ENCODE measurements at places on chromosomes 11 and 22.

GRCh38 chr11:1310772-1311468 is 1.5 kb upstream of the TOLLIP start:
- DNase-seq, result no peak

- no peak for DNase-seq
Measured at GRCh38 chr11:22674470-22675439, 8.3 kb downstream of the GAS2 start.

GRCh38 chr11:66979336-66979980 is 4.4 kb downstream of the C11orf86 start:
- no peak for DNase-seq

DNA sequence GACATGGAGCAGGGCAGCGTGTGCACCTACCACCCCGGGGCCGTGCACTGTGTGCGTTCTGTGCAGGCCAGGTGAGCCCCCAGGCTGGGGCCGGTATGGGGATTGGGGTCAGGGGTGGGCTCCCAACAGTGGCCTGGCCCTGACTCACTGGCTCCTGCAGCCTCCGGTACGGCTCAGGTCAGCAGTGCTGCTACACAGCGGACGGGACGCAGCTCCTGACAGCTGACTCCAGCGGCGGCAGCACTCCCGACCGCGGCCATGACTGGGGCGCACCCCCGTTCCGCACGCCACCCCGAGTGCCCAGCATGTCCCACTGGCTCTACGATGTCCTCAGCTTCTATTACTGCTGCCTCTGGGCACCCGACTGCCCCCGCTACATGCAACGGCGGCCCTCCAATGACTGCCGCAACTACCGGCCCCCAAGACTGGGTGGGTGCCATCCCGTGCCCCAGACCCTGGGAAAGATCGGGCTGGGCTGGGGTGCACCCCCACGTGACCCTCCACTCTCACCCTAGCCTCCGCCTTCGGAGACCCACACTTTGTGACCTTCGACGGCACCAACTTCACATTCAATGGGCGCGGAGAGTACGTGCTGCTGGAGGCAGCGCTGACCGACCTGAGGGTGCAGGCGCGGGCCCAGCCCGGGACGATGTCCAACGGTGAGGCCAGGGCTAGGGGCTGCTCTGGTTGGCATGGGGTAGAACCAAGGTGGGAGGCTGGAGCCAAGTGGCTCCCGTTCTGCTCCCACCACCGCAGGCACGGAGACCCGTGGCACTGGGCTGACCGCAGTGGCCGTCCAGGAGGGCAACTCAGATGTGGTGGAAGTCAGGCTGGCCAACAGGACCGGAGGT is 4.4 kb downstream of the SUSD2 start:
- no peak for DNase-seq

- no peak for DNase-seq
Measured at GRCh38 chr11:356610-357009, 12.7 kb upstream of the B4GALNT4 start.

GRCh38 chr11:118910309-118911112 is 15.2 kb downstream of the BCL9L start:
- no peak for DNase-seq

GRCh38 chr11:19633276-19633675 is 79.4 kb upstream of the NAV2 start:
- DNase-seq, result no peak

GRCh38 chr11:46112961-46113607 is 8.2 kb downstream of the PHF21A start:
- DNase-seq, result no peak

DNA sequence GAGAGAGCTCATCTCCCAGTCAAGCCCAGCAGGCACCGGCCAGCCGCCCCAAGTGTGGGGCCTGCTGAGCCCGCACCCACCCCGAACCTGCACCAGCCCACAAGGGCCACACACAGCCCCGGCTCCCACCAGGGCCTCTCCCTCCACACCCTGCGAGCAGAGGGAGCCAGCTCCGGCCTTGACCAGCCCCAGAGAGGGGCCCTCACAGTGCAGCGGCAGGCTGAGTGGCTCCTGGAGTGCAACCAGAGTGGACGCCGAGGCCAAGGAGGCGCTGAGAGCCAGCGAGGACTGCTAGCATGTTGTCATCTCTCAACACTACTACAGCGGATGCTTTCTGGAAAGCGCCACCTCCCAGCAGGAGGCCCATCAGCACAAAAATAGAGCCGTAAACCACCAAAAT is 10.9 kb downstream of the DEFB108B start:
- DNase-seq, result no peak

DNA sequence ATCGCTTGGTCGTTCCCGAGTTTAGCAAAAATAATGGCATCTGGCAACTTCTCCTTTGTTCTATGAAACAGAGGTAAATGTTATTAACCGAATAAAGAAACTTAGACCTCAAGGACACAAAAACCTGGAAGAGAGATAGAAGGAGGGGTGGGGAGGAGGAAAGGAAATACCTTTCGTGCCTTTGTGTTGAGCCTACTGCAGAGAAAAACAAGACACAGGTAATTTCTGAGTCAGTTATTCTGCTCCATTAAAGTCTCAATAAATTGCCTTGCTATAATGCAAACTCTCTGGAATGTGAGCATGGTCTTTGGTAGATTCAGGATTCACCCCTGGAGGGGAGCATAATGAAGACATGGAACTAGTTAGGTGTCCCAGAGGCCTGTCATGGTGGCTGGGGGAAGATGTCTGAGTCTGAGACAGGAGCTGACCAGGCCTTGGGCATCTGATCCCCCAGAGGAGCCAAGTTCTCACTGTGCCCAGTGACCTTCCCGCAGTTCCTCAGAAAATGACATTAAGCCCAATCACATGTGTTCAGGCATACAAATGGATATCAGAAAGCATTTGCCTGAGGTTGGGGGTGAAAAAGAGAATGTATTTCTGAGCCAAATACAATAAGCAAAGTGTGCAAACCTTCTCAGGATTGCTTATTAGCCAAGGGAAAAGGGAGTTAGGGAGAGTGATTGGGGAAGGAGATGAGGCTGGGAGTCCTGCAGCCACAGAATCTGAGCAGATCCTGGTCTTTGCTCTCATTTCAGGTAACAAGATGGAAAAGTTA is 72.6 kb upstream of the CADM1 start:
- no peak for DNase-seq

GRCh38 chr11:1450949-1451710 is 35.4 kb downstream of the MOB2 start:
- no peak for DNase-seq

- DNase-seq, result no peak
Measured at GRCh38 chr11:70885281-70886231, 366.8 kb downstream of the SHANK2 start.

GRCh38 chr11:78325274-78325781 is 92.3 kb downstream of the GAB2 start:
- DNase-seq, result no peak

DNA sequence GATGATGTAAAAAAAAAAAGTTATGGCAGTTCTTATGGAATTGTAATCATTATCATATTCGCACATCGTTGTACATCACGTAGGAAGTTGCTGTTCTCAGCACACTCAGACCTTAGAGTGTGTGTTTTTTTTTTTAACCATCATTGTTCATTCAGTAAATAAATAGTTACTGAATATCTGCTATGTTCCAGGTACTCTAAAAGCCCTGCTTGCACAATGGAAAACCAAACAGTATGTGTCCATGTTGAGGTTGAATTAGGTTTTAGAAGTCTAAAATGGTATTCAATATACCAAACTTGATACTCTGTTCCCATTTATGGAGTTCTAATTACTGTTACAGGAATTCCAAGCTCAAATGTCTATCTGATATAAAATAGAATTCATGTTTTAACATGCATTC is 41.2 kb downstream of the PDHX start:
- no peak for DNase-seq

GRCh38 chr11:95222817-95223216 is 8.2 kb downstream of the SESN3 start:
- no peak for DNase-seq

DNA sequence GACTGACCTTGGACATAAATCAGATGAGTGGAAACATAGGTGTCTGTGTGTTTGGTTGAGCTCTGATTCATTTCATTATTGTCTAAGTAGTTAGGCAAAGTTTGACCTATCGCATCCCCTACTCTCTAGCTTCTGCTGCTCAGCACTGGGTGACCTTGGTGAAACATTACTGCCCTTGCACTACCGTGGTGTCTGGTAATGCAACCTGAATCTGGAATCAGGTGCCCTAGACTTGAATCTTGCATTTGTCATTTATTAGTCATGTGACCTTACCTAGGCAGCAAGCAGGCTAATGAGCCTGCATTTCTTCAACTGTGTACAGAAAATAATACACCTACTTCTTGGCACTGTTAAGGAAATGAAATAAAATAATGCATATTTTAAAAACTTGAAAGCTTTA is 242.3 kb upstream of the BLID start:
- no peak for DNase-seq
